ENCODE measurements at places on chromosomes 4 and X.
A peak's percentile ranks its signal among the peaks of the same experiment; 100 is the strongest.

GRCh38 chr4:76053730-76054129 lies 17.9 kb upstream of the CXCL11 start:
- DNase-seq = no peak

DNA sequence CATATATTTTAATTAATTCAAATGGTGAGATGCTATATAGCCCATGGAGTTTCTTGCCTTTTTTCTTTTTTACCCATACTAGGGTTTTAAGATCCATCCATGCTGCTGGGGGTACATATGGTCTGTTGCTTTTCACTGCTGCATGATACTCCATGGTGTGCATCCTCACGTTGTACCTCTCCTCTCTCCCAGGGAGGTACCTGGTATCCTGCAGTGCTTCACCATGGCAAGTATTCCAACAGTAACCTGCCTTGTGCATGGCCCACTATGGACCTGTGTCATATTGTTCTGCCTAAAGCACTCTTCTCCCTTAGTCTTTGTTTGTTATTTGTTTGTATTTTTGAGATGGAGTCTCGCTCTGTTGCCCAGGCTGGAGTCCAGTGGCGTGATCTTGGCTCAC lies 114.3 kb upstream of the GPC4 start:
- no peak for DNase-seq

GRCh38 chr4:41994461-41994985 lies 4.2 kb downstream of the SLC30A9 start:
- DNase-seq = peak; percentile 2

DNA sequence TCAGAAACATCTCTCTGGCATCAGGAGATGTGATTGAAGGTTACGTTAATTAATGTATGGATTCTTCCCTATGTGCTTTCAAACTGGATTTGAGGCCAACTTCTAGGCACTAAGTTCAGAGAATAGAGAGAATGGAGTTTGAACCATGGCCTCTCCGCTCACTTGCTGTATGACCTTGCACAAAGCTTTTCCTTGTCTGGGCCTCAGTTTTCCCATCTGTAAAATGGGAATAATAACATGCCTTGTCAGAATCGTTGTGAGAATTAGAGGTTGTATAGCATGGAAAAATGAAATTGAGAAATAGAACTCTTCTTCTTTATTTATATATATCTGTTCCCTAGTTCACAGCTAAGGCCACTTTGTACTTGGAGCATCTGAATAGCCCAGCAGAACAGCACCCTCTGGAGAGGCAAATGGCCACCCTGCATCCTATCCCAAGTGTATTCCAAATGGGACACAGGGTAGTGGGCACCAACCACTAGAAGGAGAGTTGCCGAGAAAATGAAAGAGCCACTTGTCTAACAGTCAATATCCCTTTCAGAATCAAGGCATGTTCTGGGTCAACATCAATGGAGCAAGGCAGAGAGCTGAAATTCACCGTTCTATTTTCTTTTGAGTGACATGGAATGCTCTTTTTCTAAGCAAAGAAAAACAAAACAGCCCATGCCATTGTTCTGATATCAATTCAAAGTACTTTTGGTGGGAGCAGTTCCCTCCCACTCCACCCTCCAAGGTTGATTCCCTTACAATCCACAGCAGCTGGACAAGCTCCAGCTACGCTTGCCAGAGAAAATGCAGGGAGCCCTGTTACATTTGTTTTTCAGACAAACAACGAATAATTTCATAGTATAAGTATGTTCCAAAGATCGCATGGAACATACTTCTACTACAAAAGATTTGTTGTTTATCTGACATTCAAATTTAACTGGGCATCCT lies 23.3 kb upstream of the MTM1 start:
- peak; percentile 20 for DNase-seq

- no peak for DNase-seq
These were observed 10.3 kb downstream of the CENPI start for GRCh38 chrX:101108284-101108683.

- no peak for DNase-seq
These were observed 10.9 kb downstream of the DCK start for GRCh38 chr4:71004281-71004851.

DNA sequence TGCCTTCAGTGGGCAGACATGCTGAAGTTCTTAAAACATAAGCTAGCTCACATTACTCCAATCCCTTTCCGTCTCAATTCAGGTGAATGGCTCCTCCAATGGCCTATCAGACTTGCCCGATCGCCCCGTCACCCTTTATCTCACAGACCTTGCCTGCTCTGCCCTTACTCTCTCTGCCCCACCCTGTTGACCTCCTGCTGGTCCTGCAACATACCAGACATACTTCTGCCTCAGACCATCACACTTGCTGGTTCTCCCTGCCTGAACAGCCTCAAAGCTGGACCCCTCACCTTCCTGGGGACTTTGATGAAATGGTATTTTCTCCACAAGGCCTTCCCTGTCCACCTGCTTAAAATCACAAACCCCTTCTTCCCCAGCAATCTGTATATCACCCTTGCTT lies 340.1 kb upstream of the NR3C2 start:
- no peak for DNase-seq
